ENCODE measurements at places on chromosomes 1 and 21.

DNA sequence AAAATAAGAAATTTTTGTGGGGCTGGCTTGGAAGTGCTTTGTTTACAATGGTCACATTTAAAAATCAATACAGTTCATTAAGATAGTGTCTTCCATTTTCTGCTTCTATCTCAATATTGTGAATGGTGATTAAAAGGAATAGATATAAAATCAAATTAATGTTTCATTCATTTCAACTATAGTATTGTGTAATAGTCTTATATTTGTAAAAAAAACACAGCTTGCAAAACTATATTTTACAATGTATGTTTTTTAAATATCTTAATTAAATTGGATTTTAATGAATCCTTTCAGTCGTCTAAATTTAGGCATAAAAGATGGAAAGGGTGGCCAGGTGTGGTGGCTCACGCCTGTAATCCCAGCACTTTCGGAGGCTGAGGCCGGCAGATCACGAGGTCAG is 63.5 kb downstream of the CRB1 start:
- no peak for DNase-seq

GRCh38 chr1:61358770-61359455 is 276.6 kb downstream of the NFIA start:
- DNase-seq: no peak

GRCh38 chr1:94126651-94127050 is 5.7 kb upstream of the ABCA4 start:
- DNase-seq: no peak

DNA sequence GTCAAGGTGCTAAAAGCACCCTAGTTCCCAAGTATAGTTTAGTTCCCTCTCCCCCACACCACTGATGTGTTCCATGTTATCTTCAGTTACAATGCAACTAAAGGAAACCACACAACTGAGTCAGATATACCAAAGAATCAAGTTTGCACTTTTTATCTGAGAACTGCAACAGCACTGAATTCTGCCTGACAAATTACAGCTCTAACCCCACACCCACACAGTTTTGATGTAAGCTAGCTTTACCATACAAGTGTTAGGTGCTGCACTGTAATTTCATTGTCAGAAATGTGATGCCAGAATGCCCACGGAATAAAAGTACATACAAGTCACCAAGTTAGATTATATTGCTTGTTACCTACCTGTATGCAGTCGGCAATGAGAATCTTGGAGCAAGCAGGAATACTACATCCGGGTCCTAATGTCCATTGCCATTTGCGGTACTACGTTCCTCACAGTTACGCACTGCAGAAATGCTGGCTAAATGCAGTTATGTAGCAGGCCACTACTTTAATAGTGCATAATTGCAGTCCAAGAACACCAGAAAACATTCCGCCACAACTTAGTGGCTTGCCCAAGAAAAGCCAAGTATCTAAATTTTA is 12.1 kb downstream of the SFPQ start:
- DNase-seq: no peak

- DNase-seq: no peak
Observed at GRCh38 chr1:14738235-14738634, 139.8 kb downstream of the KAZN start.

GRCh38 chr1:203278082-203278884 is 27.0 kb upstream of the BTG2 start:
- peak; percentile 65 for DNase-seq

GRCh38 chr1:15797614-15798390 is 9.6 kb downstream of the UQCRHL start:
- DNase-seq: no peak

- no peak for DNase-seq
Observed at GRCh38 chr1:44724955-44725698, 5.8 kb downstream of the RNU5D-1 start.

GRCh38 chr1:229263254-229263653 is 7.7 kb upstream of the RAB4A start:
- no peak for DNase-seq

DNA sequence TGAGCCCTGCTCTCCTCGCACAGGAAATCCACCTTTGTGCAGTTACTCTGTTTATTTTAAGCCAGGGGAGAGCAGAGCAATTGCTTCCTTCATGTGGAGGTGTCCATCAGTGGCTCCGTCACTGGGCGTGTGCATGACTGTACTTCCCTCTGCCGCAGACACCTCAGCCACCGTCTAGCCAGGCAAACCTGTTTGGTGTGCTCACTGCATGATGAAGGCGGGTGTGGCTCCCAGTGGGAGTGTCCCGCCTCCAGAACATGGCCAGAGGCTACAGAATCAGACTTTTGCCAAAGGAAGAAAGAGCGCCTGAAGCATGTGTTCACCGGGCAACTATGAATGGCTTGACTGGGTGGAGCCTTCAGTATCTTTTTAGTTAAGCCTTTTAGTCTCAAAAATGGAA is 26.1 kb upstream of the LAMC2 start:
- no peak for DNase-seq

- DNase-seq: no peak
Observed at GRCh38 chr21:45225741-45226327, 61.9 kb downstream of the POFUT2 start.

DNA sequence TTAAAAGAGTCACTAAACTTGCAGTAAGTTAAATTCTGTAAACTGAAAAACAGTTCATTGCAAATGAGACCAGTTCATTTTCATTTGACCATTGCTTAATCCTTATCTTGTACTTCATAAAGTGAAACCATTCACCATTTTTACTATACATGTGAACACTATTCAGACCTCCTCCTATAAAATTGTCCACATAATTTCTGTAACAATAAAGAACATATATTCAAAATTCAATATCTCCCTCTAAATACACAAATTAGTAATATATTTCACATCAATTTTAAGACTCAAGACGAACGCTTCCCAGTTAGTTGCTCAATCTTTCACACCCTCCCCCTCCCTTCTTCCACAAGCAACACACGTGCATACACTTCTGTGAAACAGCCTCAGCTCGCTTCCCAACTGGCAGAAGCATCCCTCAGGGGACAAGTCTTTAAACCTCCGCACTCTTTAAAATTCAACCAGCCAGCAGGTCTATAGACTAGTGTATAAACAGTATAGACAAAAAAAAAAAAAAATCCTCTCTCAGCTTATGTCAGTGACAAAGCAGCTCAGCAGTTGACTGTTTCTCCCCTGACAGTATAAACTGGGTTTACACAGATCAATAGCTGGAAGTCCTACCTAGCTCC is 99.6 kb downstream of the DENND1B start:
- no peak for DNase-seq

GRCh38 chr1:61078618-61079295 is 3.6 kb upstream of the NFIA start:
- no peak for DNase-seq

- no peak for DNase-seq
Observed at GRCh38 chr1:74396933-74397332, 115.5 kb downstream of the LRRC53 start.

DNA sequence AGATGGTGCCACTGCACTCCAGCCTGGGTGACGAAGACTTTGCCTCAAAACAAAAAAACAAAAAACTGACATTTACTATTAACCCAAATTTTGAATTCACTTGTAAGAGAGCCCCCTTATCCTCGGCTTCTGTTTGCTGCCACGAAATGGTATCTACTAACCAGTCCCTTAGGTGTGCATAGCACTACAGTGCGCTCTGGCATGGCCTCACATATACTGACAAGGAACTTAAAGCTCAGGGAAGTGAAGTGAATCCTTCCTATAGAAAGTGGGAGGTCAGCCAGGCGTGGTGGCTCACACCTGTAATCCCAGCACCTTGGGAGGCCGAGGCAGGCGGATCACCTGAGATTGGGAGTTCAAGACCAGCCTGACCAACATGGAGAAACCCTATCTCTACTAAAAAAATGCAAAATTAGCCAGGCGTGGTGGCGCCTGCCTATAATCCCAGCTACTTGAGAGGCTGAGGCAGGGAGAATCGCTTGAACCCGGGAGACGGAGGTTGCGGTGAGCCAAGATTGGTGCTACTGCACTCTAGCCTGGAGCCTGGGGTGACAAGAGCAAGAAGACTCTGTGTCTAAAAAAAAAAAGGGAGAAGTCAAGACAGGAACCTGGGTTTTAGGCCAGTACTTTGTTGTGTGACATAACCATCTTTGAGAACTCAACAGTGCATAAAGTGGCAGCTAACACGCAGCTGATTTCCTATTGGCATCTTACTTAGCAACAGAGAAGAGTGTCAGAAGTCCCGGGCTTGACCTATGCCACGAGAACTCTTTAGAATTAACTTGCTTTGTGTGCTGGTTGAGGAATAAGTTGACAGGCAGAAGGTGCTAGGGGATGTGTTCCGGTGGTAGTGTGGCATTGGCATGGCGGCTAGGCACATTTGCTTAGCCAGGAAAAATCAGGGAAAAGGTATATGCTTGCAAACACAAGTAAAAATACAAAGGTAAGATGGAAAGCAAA is 16.8 kb downstream of the ERRFI1 start:
- DNase-seq: no peak

DNA sequence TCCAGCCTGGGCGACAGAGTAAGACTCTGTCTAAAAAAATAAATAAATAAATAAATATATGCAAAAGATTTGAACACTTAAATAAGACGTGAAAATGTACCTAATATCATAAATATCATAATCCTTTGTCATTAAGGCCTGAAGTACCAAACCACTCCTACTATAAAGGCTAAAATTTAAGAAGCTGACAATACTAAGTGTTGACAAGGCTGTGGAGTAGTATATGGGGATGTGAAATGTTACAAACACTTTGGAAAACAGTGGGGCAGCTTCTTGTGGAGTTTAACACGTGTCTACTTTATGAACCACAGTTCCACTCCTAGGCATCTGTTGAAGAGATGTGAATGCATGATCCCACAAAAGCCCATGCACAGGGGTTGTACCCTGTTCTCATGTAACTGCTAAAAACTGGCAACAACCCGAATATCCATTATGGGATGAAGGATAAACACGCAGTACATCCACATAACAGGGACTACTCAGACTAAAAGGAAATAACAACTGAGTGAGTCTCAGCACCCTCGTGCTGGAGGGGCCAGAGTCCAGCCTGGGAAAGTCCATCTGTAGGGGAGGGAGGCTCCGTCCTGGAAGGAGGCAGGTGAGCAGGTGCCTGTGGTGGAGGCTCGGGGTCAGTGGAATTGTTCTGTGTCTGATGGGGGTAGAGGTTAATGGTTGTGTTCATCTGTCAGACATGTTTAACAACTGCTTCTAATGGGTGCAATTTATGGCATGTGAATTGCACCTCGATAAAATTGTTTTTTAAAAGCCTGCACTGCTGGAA is 6.7 kb upstream of the SLC19A1 start:
- DNase-seq: no peak

GRCh38 chr1:232285138-232285537 is 344.8 kb downstream of the SIPA1L2 start:
- no peak for DNase-seq

DNA sequence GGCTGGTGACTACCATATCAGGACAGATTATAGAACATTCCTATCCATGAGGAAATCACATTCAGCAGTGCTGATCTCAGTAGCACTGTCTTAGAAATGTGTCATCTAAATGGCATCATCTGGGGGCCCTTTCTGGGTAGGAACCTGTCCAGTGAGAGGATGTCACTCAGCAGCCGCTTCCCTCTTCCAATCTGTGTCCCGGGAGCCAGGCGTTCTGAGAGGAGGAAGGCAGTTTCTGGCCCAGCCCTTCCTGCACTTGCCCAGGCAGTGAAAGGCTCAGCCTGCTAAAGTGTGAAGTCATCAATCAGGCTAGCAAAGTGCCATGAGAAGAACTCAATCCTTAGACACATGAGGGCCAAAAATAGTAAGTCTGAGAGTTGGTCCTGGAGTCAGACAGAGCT is 25.6 kb downstream of the RAB4A start:
- DNase-seq: no peak

DNA sequence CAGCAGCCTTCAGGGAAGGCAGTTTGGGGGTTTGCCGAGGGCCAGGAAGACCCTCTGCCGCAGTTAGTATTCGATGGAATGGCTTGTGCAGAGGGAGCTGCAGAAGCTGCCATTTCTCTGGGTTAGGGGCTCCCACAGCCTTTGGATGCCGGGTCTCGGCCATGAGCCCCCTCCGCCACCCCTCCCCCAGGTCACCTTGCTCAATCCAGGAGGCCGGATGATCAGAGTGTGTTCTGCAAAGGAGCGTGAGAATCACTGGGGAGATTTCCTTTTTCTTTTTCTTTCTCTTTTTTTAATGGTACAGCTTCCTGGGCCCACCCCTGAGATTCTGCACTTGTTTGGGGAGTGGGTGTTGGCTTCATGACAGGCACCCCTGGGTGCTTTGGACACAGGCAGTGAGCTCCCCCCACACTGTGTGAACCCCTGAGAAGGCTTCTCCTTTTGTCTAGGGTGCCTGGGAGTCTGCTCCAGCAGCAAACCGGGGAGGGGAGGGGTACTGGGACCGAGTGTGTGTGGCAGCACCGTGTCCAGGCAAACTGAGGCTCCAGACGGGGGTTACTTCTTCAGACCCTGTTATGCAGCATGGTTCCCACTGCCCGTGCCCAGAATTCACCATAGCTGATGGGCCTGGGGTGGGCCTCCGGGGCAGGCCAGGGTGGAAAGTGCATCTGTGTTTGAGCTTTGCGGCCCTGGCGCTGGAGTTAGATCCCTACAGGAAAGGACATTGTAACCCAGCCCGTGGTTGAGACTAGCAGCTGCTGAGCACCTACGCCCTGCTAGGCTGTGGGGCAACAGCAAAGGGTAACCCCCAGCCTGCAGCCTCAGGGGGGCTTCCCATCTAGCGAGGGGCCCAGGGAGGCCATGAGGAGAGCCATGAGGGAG is 18.5 kb downstream of the TNFRSF1B start:
- DNase-seq: no peak

- no peak for DNase-seq
Observed at GRCh38 chr1:100757946-100758345, 38.4 kb downstream of the VCAM1 start.

GRCh38 chr1:241113557-241113956 is 243.4 kb downstream of the RGS7 start:
- DNase-seq: no peak
